ENCODE measurements at places on chromosomes 2 and 18. TPM values are rescaled to one million over a fixed set of nuclear protein-coding genes. Genes with fewer than 3 reads are reported as not detected.

CLEC4F gene
- not detected for total RNA-seq

WDR43 gene
- total RNA-seq, result 72.7 TPM

GRCh38 chr18:78996741-78997490 lies 17.3 kb downstream of the SALL3 start:
- no peaks in the 10 kb centered on the region for H3K4me1 ChIP-seq
- no peak for DNase-seq
- no peak overlapping the region for H3K4me3 ChIP-seq

- H3K36me3 ChIP-seq, result no peaks in the 10 kb centered on the region
- no peak overlapping the region for H3K4me3 ChIP-seq
- peaks cover 11% of the 10 kb centered on the region for H3K27me3 ChIP-seq
- H3K4me1 ChIP-seq, result peaks cover 3% of the 10 kb centered on the region
These were observed 61.3 kb downstream of the NEDD4L start for GRCh38 chr18:58105206-58105887.

DNA sequence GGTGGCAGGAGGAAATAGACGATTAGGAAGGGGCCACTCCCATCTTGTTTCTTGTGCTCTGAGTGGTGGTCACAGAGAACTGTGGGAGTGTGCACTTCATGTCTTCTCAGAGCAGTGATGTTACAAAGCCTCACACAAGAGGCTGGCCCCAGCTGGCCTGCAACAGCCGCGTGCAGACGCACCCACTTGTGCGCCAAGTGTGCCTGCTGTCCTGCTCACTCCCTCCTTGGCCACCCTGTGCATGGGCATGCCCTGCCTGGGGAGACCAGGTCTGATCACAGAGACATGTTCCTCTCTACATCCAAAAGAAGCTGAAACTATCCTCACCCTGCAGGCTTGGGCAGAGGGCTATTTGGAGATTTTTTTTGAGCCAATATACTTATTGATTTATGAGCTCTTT lies 108.4 kb downstream of the MRO start:
- no peaks in the 10 kb centered on the region for H3K36me3 ChIP-seq
- H3K27me3 ChIP-seq, result no peaks in the 10 kb centered on the region
- no peak for DNase-seq

GRCh38 chr2:231113489-231113888 lies 11.4 kb downstream of the HTR2B start:
- H3K4me3 ChIP-seq, result no peak overlapping the region
- peaks cover 7% of the 10 kb centered on the region for H3K4me1 ChIP-seq
- no peak for DNase-seq
- no peaks in the 10 kb centered on the region for H3K27me3 ChIP-seq
- H3K27ac ChIP-seq, result no peak overlapping the region
- H3K36me3 ChIP-seq, result peaks cover 28% of the 10 kb centered on the region
